ENCODE measurements at places on chromosomes 16 and 17.

DNA sequence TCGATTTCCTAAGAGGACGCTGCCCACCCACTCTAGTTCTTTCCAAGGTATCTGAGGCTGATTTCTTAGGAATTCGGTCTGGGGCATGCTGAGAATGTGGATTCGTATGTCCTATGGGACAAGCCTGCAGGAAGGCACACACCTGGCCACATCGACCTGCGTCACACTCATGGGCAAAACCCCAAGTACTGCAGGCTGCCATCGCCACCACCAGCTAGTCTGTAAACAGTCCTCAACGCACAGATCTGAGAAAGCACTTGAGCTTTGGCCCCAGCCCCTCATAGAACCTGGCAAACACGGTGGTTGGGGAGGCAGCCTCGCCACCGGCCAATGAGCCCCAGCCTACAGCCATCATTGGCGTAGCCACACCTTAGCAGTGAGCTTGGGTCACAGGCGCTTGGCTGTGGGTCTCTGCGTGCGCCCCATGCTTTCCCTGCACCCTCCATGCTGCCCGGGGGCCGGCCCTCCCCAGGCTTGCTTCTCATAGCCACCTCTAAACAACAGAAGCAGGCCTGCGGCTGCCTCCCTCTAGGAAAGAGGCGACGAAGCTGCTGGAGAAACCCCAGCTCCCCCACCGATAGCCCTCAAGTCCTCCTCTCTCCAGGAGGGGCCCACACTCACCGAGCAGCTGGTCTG, 75.1 kb downstream of the ZNF778 start:
- no peak for DNase-seq

DNA sequence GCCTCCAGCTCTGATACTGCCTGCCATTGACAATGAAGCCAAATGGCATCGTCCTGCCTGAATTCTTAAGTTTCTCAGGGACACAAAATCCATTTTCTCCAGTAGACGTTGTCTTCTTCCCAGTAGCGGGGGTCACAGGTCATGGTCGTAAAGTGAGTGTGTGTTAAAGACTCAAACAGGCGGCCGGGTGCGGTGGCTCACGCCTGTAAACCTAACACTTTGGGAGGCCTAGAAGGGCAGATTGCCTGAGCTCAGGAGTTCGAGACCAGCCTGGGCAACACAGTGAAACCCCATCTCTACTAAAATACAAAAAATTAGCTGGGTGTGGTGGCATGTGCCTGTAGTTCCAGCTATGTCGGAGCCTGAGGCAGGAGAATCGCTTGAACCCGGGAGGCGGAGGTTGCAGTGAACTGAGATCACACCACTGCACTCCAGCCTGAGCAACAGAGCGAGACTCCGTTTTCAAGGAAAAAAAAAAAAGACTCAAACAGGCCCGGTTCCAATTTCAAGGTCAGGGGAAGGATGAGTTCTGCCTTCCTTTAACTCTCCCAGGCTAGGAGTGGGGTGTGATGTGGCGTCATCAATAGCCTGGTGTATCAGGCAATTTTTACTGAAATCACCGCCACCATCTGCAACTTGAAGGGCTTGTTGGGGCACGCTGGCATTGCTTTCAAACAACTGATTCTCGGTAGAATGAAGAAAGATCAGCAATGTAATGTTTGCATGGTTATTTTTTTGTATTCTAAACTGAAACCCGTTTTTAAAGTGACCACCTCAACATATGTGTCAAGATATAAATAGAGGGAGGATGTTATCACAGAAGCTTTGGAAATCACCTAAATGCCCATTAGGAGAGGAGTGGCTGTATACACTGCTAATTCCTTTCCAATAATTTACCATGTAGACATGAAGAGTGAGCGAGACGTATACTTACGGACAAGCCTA, 91.0 kb downstream of the WSCD1 start:
- DNase-seq, result no peak

DNA sequence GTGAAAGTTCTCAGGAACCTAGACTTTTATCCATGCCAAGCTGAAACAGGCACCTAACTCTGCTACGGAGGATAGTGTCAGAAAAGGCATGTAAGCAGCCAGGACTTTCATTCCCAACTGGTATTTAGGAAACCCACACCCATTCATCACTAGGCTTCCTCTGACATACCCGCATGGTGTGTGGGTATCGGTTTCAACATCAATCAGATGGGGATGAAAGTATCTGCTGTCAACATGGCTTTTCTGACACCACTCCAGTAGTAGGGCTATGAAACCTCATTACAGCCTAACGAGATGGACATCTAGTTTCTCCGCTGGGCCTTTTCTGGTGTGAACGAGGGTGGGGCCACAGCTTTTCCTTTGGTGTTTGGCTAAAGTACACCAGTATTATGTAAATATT, 1178.3 kb downstream of the CDH11 start:
- no peak for DNase-seq

DNA sequence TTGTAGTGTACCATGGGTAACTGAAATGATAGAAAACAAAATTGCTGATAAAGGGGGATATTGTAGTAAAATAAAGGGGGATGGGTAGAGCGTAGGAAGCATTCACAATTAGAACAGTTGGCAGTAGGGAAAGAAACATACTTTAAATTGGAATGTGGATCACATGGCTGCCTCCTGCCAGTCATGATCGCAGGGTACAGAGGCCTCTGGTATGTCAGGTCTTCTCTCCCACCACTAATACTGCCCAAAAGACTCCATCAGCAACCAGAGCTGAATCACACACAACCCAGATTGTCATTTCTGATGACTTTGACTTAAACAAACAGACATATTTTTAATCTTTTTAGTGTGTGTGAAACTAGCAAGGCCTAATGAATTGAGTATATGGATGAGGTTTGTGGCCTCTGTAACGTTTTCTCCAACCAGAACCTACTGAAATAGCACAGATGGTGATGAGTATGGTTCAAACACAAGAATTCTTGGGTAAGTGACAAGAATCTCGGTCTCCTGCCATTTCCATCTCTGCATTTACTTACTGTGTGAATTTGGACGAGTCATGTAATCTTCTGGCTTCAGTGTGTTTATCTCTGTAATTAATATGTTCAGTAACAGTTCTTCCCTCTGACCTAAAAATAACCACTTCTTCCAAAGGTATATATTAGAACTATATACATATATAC, 112.6 kb downstream of the USP22 start:
- DNase-seq, result no peak

GRCh38 chr16:63804126-63804525, 1317.7 kb downstream of the CDH11 start:
- DNase-seq, result no peak

- no peak for DNase-seq
Measured at GRCh38 chr17:2564877-2565276, 28.6 kb upstream of the PAFAH1B1 start.

Measured in CD4-positive, alpha-beta T cell treated with Interleukin-10 for 1 hour (primary cell).